ENCODE measurements at places on chromosomes 12 and 14. TPM values are rescaled to one million over a fixed set of nuclear protein-coding genes. Genes with fewer than 3 reads are reported as not detected.

GRCh38 chr14:96461950-96462798, 40.0 kb upstream of the PAPOLA start:
- no peak for DNase-seq

DNA sequence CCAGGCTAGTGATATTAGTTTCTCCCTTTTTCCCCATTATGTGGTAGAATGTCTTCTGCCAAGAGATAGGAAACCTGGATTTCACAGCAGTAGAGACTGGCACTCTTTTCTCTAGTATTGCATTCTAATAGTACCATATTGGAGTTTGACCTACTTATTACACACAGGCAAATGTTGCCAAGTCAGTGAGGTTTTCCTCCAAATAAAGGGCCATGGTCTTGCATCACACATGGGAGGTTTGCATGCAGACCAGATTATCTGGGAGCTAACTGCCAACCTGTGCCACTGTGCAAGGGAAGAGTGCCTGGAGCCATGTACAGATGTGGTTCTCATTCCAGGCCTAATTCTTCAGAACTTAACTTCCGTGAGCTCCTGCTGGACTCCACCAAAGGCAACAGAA, 113.3 kb downstream of the ANO6 start:
- DNase-seq = no peak

DNA sequence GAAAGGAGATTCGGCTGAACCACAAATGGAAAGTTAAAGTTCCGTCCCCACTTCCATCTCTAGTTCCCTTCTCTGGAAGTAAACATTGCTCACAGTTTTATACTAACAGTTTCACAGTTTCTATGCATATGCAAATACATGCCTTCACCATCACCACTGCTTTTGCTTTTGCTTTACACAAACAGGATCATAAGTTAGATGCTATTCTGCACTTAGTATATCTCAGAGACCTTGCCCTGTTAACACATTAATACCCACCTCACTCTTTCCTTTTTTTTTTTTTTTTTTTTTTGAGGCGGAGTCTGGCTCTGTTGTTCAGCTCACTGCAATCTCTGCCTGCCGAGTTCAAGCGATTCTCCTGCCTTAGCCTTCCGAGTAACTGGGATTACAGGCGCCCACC, 890 bp downstream of the TEP1 start:
- no peak for DNase-seq

DNA sequence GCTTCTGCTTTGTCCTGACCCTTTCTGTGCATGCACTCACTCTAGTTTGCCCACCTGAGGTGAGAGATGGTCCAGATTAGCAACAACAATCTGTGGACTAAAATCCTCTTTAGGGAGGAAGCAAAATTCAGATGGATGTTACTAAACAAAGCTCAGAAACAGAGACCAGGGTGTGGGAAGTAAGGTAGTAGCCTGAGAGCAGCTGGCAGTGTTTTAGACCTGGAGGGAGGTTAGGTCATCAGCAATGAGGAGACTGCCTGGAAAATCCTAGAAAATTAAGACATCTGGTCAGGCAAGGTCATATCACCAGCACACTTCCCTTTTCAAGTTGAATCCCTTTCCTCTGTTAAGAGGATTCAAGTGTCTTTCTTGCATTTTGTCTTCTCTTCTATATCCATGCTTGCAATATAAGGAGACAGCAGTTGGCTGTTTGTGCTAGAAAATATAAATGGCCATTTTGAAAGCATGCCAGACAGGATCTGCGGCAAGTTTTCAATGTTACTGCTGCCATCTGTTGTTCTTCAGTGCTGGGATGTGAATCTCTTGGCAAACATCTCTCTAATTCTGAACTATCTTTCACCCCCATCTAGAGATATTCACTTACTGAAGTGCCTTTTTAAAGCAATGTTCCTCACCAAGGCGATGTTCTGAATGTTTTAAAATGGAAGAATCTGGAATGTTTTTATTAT, 266.4 kb downstream of the NAV3 start:
- no peak for DNase-seq

DNA sequence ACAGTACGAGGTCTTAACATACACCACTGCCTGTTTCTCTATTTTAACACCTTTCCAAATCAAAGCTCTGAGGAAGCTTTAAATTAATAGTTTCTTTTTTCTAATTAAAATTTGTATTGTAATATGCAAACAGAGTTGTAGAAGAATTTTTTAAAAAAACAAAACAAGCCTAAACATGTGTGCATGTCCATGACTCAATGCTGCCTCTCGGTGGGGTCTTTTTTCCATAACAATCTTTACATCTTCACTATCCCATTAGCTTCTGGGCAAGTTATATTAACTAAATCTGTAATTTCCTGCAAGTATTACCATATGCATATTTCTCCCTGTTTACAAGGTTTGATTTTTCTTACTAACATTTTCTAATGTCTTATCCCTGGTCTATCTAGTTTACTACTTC, 143.9 kb upstream of the NAV3 start:
- DNase-seq = no peak

- DNase-seq = no peak
Measured at GRCh38 chr14:105028251-105028927, 7.5 kb upstream of the CDCA4 start.

GRCh38 chr14:31127690-31128089, 79.9 kb downstream of the HECTD1 start:
- DNase-seq = no peak

GRCh38 chr14:22509751-22510300, 79.2 kb downstream of the DAD1 start:
- DNase-seq = no peak

GRCh38 chr12:67674417-67674816, 25.9 kb downstream of the DYRK2 start:
- no peak for DNase-seq

- DNase-seq = no peak
Measured at GRCh38 chr12:105487963-105488362, 157.5 kb downstream of the C12orf75 start.

DNA sequence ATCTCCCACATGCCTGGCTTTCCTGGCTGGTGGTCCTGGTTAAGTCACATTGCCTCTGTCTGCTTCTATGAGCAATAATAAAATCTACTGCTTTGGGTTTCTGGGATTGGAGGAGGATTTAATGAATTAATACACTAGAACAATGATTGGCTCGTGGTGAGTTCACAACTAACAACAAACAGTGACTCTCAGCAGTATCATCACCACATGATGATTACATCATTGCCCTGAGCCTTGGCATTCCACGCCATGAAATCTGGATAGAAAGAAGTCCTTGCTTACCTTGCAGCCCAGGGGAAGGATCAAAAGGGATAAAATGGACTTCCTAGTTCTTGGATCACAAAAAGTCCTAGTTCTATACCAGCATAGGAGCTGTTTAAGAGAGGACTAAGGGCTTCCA, 1069.0 kb downstream of the VRK1 start:
- no peak for DNase-seq

DNA sequence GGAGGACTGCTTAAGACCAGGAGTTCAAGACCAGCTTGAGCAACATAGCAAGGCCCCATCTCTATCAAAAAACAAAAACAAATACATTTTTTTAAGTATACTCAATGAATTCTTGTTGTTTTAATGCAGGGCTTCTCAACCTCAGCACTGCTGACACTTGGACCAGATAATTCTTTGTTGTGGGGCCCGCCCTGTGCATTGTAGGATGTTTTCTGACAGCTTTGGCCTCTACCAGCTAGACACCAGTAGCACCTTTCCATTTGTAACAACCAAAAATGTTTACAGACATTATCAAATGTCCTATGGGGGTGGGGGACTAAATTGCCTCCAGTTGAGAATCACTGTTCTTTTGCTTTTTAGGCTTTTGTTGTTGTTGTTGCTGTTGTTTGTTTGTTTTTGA, 128.1 kb upstream of the MDM1 start:
- DNase-seq = no peak

DNA sequence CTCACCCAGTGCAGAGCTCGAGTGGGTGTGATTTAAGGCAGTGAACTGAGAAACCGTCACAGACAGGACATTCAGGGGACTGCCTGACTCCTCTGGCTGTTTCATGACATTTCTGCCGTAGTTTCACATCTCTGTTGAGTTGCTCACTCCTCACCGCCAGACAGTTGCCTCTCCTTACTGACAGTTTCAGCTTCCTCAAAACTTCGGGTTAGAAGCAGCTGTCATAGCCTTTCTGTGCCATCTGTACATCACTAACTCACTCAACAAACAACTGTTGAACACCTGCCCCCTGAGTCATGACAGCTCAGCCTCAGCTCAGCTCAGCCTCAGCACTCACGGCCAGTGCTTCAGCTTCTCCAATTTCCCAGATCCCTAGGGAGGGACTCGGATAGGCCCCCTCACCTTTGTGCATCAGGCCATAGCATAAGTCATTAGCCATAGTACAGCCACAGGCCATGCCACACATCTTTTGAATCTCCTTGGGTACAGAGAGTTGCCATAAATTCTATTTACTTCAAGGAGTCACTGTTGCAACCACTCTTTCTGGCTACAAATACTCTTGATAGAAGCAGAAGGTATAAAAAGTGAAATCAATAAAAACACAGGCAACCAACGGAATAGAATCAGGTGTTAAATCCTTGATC, 6.2 kb upstream of the SLC15A4 start:
- no peak for DNase-seq

Gene GLIPR1L1
- not detected for total RNA-seq

Gene PHLDA1
- total RNA-seq = 19.6 TPM

Gene RNFT2
- total RNA-seq = 61.6 TPM

Gene CCDC38
- total RNA-seq = not detected

Gene GPRC5A
- total RNA-seq = 1.1 TPM

Gene HOXC5
- total RNA-seq = not detected

Gene NAA25
- 38.9 TPM for total RNA-seq

Gene TRPV4
- total RNA-seq = not detected

Gene AKAP3
- total RNA-seq = 4.4 TPM

Gene CRACR2A
- total RNA-seq = 3.6 TPM

Gene KCNC2
- total RNA-seq = 123 TPM

Gene ITGB7
- 3.9 TPM for total RNA-seq

Data from dorsolateral prefrontal cortex (tissue), 122 donors.